Cerebellum (tissue), 4 donors: ENCODE measurements at places on chromosomes 5 and 9.

DNA sequence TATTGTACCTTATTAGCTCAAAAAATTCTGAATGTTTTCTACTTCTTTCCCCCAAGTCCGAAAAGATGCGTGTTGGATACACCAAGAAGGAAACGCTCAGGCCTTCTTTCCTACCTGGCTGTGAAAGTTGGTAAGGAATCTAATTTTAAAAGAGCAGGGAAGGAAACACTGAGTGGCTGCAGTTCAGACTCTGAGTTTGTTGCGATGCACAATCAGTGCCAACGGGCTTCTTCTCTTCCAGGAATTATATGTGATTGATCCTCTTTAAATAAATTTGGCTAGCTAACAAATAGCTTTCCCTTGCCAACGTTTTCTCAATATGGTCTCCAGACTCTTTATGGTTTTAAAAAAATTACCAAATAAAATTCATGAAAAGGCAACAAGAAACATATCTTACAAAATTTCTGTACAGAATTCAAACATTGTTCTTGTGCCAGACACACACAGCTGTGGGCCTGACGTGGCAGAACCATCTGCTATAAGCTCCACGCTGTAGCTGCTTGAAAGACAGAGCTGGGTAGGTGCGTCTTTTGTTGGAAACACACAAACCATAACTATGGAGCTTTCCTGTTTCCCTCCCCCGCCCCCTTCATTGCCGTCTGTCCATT, 493.1 kb downstream of the ZNF608 start:
- DNase-seq: no peak

DNA sequence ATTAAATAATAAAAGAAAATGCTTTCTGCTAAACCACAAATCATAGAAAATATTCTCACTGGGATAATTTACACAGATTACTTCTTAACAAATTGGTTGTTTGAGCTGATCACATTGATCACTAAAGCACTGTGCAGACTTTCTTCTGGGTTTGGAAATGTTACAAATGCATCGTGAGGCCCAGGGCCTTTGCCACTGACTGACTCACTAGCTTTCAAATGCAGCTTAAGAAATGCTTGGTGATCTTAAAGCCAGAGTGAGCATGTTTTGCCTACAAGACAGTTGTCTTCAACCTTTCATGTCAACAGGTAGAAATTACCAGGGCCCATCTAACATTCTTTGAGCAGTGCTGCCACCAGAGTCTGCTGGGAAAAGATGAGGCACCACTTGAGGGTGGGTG, 252.3 kb upstream of the ADRA1B start:
- DNase-seq: no peak

DNA sequence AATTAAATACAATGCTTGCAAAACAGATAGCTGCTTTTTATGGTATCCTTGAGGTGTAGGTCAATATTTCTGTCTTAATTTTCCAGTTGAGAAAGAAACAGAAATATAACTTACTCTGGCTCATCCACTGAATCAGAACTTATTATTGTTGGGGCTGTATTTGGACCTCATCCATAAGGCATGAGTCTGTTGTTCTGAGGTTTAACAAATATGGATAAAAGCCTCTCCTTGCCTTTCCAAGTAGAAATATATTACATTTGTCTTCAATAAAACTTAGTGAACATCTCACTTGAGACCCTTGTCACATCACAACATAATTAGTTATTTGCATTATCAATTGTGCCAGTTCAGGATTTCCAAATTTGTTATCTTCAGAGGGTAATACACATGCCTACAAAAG, 525.8 kb downstream of the AGTPBP1 start:
- no peak for DNase-seq

DNA sequence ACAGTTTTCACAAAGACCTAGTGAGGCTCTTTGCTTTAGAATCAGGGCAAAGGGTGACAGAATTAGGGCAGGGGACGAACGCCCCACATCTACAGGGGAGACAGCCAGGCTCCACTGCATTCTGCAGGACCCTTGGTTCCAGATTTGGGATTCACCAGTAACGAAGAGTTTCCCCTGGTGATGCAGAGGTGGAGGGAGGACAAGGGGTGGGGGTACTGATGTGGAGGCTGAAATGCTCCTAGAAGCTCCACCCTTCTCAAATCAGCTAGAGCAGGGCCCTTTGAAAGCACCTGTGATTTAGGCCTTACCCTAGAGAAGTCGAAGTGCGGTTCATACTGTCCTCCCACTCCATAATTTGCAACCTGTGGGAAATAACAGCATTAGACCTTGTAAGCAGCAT, 29.1 kb downstream of the P4HA2 start:
- DNase-seq: no peak

- DNase-seq: peak; percentile 55
Observed at GRCh38 chr5:178941361-178941760, 363 bp downstream of the ZNF454 start.

DNA sequence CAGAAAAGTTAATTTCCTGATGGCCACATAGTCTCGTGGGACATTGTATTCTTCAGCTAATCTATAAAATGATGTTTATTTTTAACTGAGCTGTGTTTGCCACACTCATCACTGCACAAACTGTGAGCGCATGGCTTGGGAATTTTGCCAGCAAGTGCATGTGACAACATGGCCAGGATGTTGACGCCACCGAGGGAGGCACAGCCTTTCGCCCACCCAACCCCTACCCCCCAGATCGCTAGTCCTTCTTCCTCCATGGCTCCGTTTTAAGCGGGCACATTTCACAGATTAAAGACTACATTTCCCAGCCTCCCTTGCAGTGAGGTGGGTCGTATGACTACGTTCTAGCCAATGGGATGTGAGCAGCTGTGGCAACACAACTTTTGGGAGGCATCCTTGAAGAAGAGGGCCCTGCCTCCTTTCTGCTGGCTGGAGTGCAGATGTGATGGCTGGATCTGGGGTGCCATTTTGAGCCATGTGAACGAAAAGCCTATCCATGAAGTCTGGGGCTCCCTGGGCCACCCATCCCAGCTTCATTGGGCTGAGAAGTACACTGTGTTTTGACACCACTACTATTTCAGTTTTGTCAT, 7.9 kb downstream of the NRARP start:
- no peak for DNase-seq

GRCh38 chr9:111916234-111916645, 19.6 kb downstream of the UGCG start:
- no peak for DNase-seq

DNA sequence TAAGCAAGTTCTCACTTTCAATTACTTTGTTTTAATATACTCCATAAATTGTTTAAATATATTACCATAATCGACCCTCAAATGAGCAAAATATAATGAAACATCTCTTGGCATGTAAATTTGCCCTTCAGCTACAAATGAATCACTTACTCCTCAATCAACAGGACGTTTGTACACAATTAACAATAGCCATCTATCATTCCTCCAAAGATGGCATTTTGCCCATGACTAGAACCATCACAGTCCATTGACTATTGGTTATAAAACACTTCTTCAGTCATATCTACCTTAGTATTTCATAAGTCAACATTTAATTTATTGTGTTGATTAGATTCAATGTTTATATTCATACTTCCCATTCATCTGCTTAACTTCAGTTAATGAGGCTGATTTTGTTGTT, 127.2 kb downstream of the CTNND2 start:
- no peak for DNase-seq

GRCh38 chr9:92726348-92726747, 38.3 kb downstream of the BICD2 start:
- no peak for DNase-seq

GRCh38 chr5:72280581-72281069, 39.4 kb downstream of the MRPS27 start:
- DNase-seq: no peak

- no peak for DNase-seq
Observed at GRCh38 chr5:107263387-107264018, 407.2 kb downstream of the EFNA5 start.

DNA sequence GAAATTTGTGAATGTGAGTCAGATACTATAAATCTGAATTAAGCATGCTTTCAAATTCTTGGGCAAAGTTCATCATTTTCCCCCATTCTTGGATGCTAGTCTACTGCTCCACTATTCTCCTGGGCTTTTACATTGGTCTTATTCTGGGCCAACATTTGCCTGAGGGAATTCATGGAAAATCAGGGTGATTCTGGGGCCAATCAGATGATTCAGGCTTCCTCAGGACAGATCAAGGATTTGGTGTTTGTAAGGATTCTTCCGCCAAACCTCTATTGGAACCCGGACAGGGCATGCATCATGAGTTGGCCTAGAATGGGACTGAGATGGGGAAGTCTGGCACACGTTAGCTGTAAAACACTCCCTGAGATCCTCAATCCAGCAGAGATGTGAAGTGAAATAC, 113.8 kb downstream of the MEF2C start:
- DNase-seq: no peak

- DNase-seq: no peak
Observed at GRCh38 chr9:91790917-91791316, 159.1 kb downstream of the ROR2 start.

DNA sequence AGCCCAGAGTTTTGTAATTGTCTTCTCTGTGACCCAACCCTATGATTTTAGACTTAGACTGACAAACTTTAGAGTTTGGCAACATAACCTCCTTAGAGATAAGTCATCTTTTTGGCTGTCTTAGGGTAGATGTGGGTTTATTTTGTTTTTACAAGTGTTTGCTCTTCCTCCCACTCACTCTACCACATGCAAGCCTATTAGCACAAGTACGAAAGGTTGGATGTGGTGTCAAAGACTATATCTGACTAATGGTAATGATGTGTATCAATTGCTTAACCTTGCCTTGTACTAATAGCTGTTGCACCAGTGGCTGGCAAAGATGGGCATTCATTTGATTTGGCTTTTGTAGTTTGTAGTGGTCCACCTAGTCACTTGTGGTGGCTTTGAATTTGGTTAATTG, 46.5 kb downstream of the SLC25A46 start:
- no peak for DNase-seq

DNA sequence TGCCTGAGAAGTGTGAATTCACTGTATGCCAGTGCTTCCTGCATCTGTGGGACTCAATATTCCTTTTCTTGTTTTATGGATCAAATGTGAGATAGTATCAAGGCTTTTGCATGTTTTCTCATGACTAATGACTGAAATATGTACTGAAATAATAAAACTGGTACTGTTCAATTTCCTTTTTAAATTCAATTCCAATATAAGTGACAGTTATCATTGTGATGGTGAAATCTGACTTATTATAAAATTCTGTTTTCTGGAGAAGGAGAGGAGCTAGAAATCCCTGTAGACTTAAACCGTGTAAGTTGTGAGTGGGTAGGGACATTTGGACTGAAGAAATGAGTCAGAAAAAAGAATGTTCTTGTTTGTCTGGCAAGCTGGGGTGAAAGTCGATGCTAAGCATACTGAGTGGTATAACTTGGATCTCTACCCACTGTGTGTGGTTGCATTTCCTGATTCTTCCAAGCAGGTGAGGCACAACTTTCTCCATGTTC, 245.2 kb downstream of the EFNA5 start:
- DNase-seq: no peak

GRCh38 chr5:83548581-83548980, 77.0 kb downstream of the VCAN start:
- no peak for DNase-seq

- DNase-seq: no peak
Observed at GRCh38 chr5:59588922-59589321, 304.6 kb downstream of the PDE4D start.

DNA sequence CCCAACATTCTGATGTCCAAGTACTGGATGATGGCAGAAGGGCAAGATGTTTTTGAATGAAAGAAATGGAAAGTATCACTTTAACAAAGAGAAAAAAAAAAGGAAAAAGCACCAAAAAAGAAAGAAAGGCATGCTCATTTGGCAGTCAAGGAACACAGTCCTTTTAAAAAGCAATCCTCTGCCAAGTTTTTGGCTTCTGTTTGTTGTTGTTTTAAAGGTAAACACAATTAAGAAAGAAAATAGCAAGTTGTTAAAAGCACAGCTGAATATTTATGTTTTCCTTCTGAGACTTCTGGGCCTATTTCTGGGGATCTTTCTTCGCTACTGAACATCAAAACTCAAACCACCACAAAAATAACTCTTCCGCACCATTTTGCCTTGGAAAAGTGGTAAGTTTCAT, 162.1 kb downstream of the TRPM3 start:
- DNase-seq: no peak

DNA sequence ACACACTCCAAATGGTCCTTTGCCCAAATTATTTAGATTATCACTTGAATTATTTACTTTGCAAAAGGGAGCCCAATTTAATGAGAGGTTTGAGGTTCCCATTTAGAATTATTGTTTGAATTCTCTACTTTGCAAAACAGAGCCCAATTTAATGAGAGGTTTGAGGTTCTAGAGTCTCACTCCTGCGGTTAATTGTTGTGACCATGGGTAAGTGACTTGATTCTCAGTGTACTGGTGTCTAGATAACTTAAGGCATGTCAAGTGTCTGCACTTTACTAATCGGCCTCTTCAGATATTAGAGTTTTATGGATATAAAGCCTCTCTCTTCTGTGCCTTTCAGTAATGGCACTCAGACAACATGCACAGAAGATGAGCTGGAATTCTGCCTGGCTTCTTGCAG, 67.5 kb downstream of the YIPF5 start:
- DNase-seq: no peak

- no peak for DNase-seq
Observed at GRCh38 chr9:90842996-90843395, 41.4 kb downstream of the SYK start.

DNA sequence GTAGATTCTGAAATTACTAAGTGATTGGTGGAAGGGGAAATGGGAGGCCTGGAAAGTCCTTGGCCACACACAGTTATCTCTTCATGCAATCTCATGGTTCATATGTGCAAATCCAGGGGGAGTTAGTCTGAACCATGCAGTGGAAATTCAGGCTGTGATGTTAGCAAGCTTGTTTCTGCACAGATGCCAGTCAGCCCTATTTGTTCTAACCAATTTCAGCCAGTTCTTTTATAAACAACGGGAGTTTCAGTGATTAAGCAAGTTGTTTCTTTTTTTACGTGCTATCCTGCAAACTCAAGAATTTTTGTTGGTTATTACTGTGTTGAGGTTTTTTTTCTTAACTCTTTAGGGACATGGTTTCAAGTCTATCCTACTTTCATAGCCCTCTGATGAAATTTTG, 298.0 kb downstream of the FER start:
- no peak for DNase-seq

- DNase-seq: no peak
Observed at GRCh38 chr9:99783799-99784198, 37.9 kb upstream of the NR4A3 start.

- no peak for DNase-seq
Observed at GRCh38 chr5:64622991-64623390, 67.3 kb upstream of the SHISAL2B start.

DNA sequence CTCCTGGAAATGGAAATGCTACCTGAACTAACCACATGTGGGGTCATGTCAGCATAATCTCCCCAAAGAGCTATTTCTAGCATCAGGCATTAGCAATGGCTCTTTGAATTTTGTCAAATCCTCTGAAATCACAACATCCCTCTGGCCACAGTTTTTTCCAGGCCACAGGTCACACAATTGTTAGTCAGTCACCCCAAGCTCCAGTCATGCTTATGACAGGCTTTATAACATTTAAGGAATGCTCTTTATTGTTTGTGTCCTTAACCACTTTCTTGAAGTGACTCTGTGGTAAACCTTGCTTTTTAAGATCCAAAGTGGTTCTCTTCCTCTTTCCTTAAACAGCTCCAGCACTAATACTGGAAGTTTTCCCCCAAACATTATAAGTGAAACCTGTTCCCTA, 169.2 kb upstream of the HMHB1 start:
- no peak for DNase-seq
